Vagina (tissue), 2 donors: ENCODE measurements at places on chromosomes 6 and 20. TPM values are rescaled to one million over a fixed set of nuclear protein-coding genes. Genes with fewer than 3 reads are reported as not detected.

SLC22A3 gene
- total RNA-seq, result 16.5 TPM

DNA sequence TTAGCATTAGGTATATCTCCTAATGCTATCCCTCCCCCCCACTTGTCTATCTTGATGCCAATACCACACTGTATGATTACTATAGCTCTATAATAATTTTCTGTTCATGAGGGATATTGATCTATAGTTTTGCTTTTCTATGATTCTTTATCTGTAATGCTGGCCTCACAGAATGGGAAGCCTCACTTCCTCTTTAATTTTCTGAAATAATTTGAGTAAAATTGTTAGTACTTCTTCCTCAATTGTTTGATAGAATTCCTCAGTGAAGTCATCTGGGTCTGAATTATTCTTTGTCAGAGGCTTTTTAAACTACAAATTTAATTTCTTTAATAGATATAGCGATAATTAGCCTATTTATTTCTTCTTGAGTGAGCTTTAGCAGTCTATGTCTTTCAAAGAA lies 31.2 kb downstream of the SIRPD start:
- DNase-seq, result no peak
- no peaks in the 10 kb centered on the region for H3K36me3 ChIP-seq
- no peaks in the 10 kb centered on the region for H3K27me3 ChIP-seq
- H3K4me1 ChIP-seq, result no peaks in the 10 kb centered on the region

MCCD1 gene
- total RNA-seq, result not detected

DNA sequence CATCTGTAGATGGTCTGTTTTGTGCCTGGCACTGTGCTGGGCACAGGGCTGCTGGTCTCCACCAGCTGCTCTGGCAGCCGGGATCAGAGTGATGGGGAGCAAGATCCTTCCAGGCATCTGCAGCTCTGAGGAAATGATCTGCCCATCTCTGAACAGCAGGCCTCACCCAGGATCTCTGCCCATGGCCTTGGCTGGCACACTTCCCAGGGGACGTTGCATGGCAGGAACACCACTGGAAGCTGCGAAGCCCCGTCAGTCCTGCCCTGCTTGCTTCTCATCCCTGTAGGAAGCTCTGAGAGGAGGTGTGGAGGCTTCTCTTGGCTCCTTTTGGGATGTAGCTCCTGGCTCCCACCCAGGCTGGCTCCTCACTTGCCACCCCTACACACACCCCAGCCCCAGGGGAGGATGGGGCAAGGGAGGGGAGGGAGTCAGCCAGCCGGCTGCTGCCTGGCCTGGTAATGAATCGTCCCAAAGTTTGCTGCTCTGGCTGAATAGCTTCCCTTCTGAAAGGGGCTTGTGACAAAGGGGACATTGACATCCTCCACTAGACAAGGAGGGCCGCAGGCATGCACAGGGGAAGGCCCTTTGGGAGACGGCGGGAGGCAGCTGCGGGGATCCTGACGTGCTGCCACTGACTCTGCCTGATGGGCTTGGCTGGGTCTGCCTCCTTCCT lies 108.9 kb downstream of the VEGFA start:
- no peak overlapping the region for H3K27ac ChIP-seq
- no peaks in the 10 kb centered on the region for H3K36me3 ChIP-seq
- no peaks in the 10 kb centered on the region for H3K27me3 ChIP-seq
- H3K4me3 ChIP-seq, result no peak overlapping the region
- DNase-seq, result no peak

KIF25 gene
- not detected for total RNA-seq

PRSS16 gene
- total RNA-seq, result 1.2 TPM

- no peak overlapping the region for H3K27ac ChIP-seq
- no peak overlapping the region for H3K4me3 ChIP-seq
- H3K36me3 ChIP-seq, result peaks cover 5% of the 10 kb centered on the region
- no peaks in the 10 kb centered on the region for H3K4me1 ChIP-seq
- no peaks in the 10 kb centered on the region for H3K27me3 ChIP-seq
These were observed 17.4 kb downstream of the SERAC1 start for GRCh38 chr6:158150701-158151100.

DNA sequence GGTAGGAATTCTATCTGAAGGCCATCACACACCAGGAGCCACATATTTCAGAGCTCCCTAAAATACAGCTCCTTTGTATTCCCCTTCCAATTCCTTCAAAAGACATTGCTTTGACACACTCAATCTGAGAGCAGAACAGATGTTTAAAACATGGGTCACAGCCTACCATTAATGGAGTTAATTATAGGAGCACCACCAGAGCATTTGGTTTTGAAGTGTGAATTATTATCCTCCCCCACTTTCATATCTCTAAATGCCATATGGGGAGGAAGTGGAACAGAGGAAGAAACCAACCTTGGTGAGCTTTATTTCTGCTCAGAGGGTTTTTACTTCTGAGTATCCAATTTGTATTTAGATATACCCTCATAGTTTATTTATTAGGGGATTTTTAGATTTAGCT lies 50.7 kb upstream of the TNFRSF21 start:
- no peak overlapping the region for H3K4me3 ChIP-seq
- no peaks in the 10 kb centered on the region for H3K27me3 ChIP-seq
- no peak for DNase-seq
- H3K4me1 ChIP-seq, result no peaks in the 10 kb centered on the region
- H3K27ac ChIP-seq, result no peak overlapping the region

DNA sequence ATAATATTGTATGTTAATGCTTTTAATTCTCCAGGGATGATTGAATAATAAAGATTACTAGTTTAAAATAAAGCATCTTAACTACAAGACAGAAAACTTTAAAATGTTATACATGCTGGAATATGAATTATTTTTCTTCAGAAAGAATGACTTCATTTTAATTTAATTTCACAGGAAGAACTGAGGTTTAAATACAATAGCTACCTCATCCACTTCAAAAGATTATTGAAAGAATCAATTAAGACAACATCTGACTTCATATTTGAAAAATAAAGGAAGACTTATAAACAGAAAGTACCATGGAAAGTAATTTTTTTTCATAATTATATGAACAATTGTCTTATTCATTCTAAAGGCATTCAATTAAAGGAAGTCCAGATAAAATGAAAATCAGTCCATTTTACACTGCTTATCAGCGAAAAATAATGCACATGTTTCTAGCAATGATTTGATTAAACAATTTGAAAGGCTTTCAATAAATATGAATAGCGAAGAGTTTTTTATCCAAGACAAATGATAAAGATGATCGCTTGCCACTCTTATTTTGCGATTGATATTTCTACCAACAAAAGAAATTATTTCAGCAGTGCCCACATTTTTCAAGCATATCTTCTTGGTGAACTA lies 368.5 kb upstream of the OPRM1 start:
- no peak overlapping the region for H3K27ac ChIP-seq
- H3K4me3 ChIP-seq, result no peak overlapping the region
- no peak for DNase-seq
- no peaks in the 10 kb centered on the region for H3K27me3 ChIP-seq
- no peaks in the 10 kb centered on the region for H3K4me1 ChIP-seq
- H3K36me3 ChIP-seq, result no peaks in the 10 kb centered on the region

- H3K4me3 ChIP-seq, result no peak overlapping the region
- H3K27me3 ChIP-seq, result no peaks in the 10 kb centered on the region
- H3K4me1 ChIP-seq, result no peaks in the 10 kb centered on the region
- DNase-seq, result peak; percentile 72
- H3K36me3 ChIP-seq, result no peaks in the 10 kb centered on the region
These were observed 34.6 kb upstream of the PXDC1 start for GRCh38 chr6:3786141-3786540.
